NCI-H187 treated with DMSO at 0.1 percent for 48 hours (cell line): ENCODE measurements at places on chromosomes 3 and 15.

DNA sequence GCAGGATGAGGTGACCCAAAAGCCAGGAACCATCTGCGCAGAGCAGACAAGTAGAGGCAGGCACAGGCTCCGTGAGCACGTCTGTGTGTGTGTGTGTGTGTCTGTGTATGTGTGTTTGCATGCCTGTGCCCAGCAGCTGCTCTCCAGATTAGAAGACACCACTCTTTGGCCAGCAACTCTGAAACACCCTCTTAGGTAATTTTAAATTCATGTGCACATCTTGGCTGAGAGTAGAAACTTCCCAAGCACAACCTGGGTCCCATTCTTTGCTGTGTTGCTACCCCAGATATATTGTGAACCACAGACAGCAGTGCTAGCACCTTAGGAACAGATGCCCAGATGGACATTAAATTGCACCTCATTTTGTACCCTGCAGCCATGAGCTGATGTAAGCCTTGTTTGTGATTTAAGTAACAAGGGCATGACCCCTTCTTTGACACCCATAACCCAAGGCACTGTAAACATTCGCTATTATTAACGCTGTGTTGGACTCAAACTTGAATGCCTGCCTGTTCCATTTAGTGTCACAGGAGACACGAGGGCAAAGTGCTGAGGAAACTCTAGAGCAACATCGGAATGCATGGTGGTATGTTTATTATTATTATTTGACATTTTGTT is at the start of gene FILIP1L:
Gene FILIP1L (minus strand): TSS at position 89 of the 618 bp plus-strand sequence.
- DNase-seq: no peak

GRCh38 chr15:67907184-67907723 is 67.4 kb upstream of the RNU6-1 start:
- no peak for DNase-seq

DNA sequence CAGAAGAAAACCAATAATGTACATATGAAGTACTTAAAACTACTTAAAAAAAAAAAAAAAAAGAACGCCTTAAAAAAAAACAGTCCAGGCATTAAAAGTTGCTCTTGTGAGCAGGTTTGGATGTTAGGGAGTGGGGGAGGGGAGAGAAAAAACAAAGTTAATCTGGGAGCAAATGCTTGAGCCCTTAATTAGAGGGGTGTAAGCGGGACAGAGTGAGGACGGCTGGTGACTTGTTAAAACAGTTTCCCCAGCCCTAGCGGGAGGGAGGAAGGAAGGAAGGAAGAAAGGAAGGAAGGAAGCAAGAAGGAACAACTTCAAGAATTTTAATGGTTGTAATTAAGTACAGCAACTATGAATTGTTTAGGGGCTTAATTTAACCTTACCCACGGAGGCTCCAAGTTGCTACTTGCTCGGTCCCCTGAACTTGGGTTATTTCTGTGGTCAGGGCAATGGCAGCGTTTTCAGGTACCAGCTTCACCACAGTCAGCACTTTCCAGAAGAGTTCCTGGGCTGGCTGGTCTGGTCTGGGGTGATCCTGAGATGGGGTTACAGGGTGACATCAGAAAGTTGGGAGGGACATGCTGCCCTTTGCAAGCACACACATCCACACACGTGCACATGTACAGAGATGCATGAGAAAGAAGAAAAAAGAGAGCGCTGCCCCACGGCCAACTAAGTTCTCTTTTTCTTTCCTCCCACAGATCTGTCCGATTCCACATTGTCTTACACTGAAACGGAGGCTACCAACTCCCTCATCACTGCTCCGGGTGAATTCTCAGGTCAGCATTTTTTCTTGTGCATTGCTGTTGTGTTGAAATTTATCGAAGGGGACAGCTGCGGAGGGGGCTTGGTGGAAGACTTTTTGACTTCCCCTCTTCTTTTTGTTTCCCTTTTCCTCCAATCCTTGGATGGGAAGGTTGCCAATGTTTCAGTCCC is 14.0 kb downstream of the SMAD6 start:
- DNase-seq: no peak

DNA sequence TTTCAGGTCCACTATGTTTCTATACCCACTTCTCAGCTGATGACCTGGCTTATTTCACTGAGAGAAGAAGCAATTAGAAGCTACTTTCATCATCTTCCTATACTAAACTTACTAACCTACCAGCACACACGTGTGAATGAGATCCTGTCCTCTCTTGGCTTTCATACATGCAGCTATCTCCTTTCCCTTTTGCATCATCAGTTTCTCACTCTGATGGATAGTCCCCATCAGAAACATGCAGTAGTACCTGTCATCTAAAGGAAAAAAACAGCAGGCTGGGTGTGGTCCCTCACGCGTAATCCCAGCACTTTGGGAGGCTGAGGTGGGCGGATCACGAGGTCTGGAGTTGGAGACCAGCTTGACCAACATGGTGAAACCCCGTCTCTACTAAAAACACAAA is 237.6 kb upstream of the C2CD4B start:
- DNase-seq: no peak

GRCh38 chr3:30664459-30664858 is 58.1 kb downstream of the TGFBR2 start:
- no peak for DNase-seq

GRCh38 chr3:150409512-150410310 is 1.6 kb downstream of the TSC22D2 start:
- DNase-seq: no peak

DNA sequence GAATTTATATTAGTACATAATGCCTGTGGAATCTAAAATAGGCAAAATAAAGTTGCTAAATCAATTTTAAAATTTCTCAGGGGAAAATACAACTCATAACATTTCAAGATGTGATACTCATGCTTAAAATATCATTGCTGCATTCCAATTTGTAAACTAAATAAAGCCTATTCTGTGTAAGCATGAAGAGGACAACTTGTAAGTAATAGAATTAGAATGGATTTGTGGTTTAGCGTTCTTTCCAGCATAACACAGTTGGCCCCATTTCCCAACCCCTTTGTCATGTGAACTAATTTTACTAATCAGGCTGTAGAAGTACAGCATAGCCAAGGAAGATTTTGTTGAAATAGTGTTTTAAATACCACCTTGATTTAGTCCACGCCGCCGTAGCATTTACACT is 437.2 kb downstream of the SI start:
- DNase-seq: no peak

DNA sequence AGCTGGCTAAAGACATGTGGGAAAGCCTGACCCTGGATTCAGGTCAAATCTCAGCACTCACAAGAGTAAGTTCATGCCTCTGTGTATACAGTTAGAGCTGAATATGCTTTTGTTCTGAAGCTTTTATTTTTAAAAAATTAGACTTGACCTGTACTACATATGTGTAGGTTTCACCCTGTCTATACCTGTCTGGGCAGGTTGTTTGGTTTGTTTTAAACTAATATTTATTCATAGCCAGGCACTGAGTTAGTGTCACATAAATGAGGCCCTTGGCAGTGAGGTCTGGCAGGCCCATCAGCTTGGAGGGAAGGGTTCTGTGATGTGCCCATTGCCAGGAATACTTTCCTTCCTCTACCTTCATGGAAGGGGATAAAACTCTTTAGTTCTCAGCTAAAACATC is 1.9 kb downstream of the DNAJA4 start:
- DNase-seq: no peak

DNA sequence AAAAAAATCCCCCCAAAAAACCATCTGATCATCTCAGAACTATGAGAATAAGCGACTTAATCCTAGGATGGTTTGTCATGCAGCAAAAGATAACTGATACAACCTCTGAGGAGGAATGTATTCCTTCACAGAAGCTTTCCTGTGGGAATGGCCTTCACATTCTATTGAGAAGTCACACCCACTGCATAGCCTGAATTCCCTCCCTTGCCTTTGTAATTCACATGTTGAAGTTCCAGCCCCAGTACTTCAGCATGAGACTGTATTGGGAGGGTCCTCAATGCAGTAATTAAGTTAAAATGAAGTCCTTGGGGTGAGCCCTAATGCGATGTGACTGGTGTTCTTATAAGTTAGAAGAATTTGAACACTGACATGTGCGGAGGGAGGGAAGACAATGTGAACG is 395.2 kb downstream of the TUSC7 start:
- no peak for DNase-seq

GRCh38 chr3:149085828-149086231 is 503 bp downstream of the HLTF start:
- DNase-seq: no peak

GRCh38 chr3:13070391-13071070 is 2.7 kb downstream of the IQSEC1 start:
- no peak for DNase-seq

DNA sequence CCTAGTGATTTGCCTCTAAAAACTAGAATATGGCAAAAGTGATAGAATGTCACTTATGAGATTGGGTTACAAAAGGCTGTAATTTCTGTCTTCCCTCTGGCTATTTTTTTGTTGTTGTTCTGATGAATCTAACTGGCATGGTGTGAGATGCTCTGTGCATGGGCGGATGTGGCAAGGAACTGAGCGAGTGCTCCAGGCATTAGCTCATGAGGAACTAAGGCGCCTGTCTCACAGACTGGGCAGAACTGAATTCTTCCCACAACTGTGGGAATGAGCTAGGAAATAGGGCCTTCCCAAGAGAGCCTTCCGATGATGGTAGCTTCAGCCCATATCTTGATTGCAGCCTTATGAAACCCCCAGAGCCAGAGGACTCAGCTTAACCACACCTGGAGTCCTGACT is 222.5 kb downstream of the NR2F2 start:
- DNase-seq: no peak

GRCh38 chr3:168285506-168285905 is 189.8 kb upstream of the GOLIM4 start:
- DNase-seq: no peak

DNA sequence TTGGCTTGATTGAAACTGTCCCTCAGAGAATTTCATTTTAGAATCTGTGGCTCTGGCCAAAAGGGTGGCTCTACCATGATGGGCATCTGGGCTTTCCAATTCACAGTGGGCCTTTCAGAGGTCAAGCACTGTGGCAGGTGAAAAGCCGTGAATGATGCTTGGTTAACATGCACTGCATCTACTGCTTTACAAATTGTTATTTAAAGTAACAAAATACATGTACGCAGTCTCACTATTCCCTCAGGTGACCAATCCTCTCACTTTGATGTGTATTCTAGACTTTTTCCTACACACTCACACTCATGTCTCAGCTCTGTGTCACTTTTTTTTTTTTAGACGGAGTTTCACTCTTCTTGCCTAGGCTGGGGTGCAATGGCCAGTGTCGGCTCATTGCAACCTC is 70.5 kb downstream of the MGLL start:
- no peak for DNase-seq

GRCh38 chr3:32203854-32204253 is 34.6 kb upstream of the CMTM8 start:
- DNase-seq: no peak

GRCh38 chr15:41578736-41579383 is 19.8 kb downstream of the TYRO3 start:
- DNase-seq: no peak

DNA sequence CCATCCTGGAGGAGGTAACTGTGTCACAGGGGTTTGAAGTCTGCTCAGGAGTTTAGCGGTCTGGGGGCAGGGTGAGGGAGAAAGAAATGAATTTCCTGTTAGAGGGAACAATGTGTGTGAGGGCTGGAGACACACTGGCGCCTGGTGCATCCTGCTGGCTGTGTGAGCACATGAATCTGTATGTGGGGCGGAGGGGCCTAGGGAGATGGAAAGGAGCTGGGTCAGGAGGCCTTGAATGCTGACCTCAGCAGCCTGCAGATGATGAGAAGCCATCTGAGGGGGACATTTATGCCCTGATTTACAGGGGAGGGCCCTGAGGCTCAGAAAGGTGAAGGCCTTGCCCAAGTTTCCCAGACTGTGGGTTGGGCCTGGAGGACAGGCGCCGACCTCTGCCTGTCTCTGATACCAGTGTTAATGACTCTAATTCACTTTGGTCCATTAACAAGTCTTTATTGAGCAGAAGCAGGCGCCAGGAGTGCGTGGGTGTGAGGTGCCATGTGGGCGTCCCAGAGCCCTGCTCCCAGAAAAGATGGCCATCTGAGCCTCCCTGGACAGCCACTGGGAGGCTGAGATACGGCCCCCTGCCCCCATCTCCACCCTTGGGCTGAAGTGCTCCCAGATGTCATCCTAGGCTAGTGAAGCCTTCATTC is 34.8 kb downstream of the LINGO1 start:
- DNase-seq: no peak

- DNase-seq: no peak
Observed at GRCh38 chr3:57007521-57008460, 52.7 kb upstream of the SPATA12 start.

DNA sequence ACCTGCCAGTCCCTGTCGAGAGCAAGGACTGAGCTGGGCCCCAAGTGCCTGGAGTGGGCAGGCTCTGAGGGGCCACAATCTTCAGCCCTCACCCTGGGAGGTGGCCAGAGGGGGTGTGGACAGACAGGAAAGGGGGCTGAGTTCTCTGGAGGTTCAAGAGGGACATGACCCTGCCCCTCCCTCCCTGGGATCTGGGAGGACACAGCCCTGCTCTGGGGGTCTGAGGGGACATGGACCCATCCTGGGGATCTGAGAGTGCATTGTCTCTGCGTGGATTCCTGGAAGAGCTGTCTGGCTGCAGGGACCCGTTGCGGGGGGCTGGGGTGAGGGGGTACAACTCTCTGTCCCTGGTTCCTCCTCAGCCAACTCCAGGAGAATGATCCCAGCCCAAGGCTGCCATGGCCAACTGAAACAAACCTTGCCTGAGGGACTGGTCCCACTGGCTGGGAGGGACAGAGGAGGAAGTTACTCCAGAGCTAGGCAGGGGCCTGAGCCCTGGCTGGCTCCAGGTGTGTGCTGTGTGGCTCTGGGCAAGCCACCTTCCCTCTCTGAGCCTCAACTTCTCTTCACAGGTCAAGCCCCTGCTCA is 29.0 kb downstream of the PTH1R start:
- DNase-seq: no peak

DNA sequence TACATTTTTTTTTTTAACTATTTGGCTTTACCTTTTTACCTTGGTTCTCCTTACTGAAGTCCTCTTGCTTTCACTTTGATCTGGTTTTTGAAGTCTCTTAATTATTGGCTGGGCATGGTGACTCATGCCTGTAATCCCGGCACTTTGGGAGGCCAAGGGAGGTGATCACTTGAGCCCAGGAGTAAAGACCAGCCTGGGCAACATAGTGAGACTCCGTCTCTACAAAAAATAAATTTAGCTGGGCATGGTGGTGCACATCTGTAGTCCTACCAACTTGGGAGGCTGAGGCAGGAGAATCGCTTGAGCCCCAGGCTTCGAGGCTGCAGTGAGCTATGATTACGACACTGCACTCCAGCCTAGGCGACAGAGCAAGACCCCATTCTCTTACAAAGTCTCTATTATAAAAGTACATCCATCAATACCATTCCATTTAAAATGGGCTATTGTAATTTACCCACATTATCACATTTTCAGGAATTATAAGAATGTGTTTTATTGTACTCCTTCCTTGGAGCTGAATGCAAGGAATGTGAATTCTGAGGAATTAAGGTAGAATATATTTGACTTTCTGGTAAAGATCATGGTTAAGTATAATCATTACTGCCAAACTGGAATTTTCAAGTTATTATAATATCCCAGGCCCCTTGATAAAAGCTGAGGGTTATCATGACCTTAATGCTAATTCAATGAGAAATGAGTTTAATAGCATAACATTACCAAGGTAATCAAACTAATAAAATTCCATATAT is 49.0 kb downstream of the MSL2 start:
- no peak for DNase-seq

GRCh38 chr3:57133157-57133556 is 32.0 kb downstream of the IL17RD start:
- no peak for DNase-seq
